Activated effector memory CD4-positive, alpha-beta T cell treated with Interleukin-2 at 50 U/mL for 16 hours (primary cell): ENCODE measurements at places on chromosomes 11 and 22.

- DNase-seq = no peak
Observed at GRCh38 chr11:64352995-64353714, 5.8 kb upstream of the RPS6KA4 start.

- no peak for DNase-seq
Observed at GRCh38 chr22:31995807-31996206, 47.3 kb upstream of the SLC5A1 start.

DNA sequence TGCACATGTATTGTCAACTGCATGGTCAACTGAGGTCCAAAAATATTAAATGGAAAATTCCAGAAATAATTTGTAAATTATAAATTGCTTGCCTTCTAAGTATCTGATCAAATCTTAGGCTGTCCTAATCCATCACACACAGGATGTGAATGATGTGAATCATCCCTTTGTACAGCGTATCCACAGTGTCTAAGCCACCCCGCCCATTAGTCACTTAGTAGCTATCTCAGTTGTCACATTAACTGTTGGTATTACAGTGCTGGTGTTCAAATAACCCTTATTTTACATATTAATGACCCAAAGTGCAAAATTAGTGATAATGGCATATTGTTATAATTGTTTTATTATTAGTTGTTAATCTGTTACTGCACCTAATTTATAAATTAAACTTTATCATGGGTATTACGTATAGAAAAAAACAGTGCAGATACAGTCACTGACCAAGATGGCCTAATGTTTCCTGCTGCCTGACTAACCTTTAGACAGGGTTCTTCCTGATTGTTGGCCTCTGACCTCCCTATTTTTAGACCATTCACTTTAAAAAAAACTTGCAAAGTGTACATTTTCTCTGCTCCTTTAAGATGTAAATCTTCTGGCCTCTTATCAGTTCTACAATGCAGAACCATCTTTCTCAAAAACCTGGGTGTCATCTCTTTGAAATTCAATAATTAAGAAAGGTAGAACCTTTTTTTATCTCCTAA, 2.9 kb upstream of the SVIP start:
- no peak for DNase-seq

DNA sequence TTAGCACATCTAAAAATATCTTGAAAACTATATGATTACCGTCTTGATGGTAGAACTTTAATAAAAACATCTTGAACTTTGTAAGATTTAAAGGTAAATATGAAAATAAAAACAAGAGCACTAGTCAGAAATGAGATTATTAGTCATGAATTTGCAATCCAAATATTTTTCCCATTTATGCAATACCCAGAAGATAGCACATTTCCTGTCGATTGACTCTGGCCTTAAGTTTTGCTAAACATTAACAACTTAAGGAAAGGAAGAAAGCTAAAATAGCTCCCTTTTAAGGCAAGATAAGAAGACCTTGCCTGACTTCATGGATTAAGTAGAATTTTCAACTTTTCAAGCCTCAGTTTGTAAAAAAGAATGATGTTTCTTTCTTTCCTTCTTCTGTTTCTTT, 1374.7 kb upstream of the RAG2 start:
- DNase-seq = no peak

DNA sequence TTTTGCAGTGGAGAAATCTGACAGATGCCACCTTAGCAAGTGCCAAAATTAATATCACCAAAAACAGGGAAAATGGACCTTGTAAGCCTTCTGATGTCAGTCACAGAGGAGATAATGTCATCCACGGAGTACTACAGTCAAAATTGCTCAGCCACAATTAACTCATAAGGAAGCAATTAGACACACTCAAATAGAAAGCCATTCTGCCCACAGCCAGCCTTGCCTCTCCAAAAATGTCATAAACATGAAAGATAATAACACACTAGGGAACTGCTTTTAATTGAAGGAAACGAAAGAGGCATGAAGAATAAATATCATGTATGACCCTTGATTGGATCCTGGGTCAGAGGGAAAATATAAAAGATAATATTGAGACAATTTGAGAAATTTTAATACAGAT, 505.6 kb upstream of the API5 start:
- no peak for DNase-seq

- DNase-seq = no peak
Observed at GRCh38 chr11:128865490-128865889, 1.6 kb downstream of the KCNJ1 start.
